ENCODE measurements at places on chromosomes 13 and 19. TPM values are rescaled to one million over a fixed set of nuclear protein-coding genes. Genes with fewer than 3 reads are reported as not detected.

DNA sequence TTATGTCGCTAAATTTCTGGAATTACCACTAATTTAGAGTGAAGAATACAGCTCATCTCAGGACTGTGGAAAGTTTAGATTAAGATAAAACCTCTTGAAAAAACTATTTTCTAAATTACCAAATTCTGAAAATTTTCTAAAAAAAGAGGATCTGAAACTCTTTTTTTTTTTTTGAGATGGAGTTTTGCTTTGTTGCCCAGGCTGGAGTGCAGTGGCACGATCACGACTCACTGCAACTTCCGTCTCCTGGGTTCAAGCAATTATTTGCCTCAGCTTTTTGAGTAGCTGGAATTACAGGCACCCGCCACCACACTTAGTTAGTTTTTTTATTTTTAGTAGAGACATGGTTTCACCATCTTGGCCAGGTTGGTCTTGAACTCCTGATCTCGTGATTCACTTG, 16.6 kb upstream of the ZNF253 start:
- DNase-seq, result no peak
- H3K4me3 ChIP-seq, result no peak overlapping the region
- no peaks in the 10 kb centered on the region for H3K4me1 ChIP-seq
- no peaks in the 10 kb centered on the region for H3K27me3 ChIP-seq
- H3K27ac ChIP-seq, result no peak overlapping the region

CYP4F3 gene
- total RNA-seq, result not detected

MAP4K1 gene
- total RNA-seq, result 4.9 TPM

GRCh38 chr13:106874323-106874722, 306.4 kb upstream of the ARGLU1 start:
- peaks cover 14% of the 10 kb centered on the region for H3K4me1 ChIP-seq
- H3K27ac ChIP-seq, result no peak overlapping the region
- H3K4me3 ChIP-seq, result no peak overlapping the region
- DNase-seq, result no peak
- H3K36me3 ChIP-seq, result no peaks in the 10 kb centered on the region

DNA sequence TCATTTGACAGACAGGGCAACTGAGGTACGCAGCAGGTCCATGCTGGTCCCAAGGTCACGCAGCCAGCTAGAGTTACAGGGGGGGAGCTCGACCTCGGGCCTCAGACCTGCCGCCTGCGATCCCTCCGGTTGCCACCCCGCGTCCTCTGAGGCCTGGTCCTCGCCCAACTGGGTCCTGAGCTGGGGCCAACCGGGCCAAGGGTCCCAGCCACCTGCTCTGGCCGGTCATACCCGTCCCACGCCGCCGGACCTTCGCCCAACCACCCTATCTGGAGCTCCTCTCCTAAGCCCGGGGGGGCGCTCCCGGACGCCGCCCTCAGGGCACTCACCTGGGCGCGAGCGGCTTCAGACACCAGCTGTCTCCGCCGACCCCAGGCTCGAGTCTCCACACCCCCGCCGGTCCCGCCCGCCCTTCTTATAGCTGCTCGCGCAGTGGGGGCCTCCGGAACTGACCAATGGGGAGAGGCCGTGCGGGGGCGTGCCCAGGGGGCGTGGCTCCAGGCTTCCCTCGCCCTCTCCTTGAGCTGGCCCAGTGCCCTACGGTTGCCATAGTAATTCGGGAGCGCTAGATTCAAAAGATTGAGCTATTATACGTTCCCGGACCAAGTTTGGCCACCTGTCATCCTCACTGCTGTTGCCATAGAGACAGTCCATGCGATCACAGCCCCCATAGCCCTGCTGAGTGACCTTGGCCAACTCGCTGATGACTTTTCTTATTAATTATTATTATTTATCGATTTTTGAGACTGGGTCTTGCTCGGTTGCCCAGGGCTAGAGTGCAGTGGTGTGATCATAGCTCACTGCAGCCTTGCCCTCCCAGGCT, at the start of gene PLIN5:
TSS of gene PLIN5 (minus strand) at position 389 of the 823 bp plus-strand sequence. CDS start 1,150 bp downstream, outside the sequence.
- peaks cover 4% of the 10 kb centered on the region for H3K4me1 ChIP-seq
- no peak within 1 kb of the TSS for H3K27ac ChIP-seq
- H3K4me3 ChIP-seq, result no peak within 1 kb of the TSS
- peaks cover 14% of the 10 kb centered on the region for H3K27me3 ChIP-seq
